Psoas muscle (tissue), 8 donors: ENCODE measurements at places on chromosomes 5 and 9. TPM values are rescaled to one million over a fixed set of nuclear protein-coding genes. Genes with fewer than 3 reads are reported as not detected.

Gene PDE6A
- total RNA-seq = 0.12 TPM

Gene CCL21
- total RNA-seq = 1.3 TPM

Gene SPINK6
- total RNA-seq = not detected

- H3K27ac ChIP-seq = no peak overlapping the region
- no peaks in the 10 kb centered on the region for H3K27me3 ChIP-seq
- DNase-seq = no peak
- H3K4me3 ChIP-seq = no peak overlapping the region
Measured at GRCh38 chr9:8825585-8826147, 1026.1 kb upstream of the DMAC1 start.

- DNase-seq = no peak
- H3K4me1 ChIP-seq = peaks cover 4% of the 10 kb centered on the region
- H3K27ac ChIP-seq = no peak overlapping the region
- H3K27me3 ChIP-seq = no peaks in the 10 kb centered on the region
- H3K36me3 ChIP-seq = no peaks in the 10 kb centered on the region
Measured at GRCh38 chr5:17203329-17204132, 13.9 kb upstream of the BASP1 start.

DNA sequence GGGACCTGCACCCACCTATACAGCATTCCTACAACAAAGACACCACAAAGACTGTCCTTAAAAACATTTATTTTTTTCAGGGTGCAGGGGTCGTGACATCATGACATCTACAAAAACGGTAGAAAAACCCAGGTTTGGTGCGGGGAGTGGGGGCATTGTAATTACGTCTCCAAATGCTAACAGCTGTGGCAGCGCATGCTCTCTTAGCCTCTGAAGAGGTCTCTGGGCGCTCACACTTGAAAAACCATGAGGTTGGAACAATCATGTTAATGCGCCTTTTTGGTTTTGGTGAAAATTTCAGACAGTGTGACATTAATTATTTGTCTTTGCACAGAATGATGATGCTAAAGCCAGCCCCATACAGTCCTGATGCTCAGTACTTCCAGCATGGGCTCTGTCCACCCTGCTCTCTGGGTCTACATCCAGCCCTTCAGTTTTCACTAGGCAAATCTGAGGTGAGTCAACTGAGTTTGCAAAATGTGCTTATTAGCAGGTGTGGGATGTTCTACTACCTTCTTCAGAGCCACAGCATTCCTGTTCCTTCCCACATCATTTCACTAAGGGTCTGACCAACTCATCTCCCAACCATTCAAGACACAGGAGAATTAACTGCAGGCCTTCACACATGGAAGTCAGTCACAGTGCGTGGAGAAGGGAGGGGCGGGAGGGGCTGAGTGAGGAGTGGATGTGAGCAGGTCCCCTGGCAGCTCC, 14.1 kb downstream of the ALDH1B1 start:
- no peak overlapping the region for H3K4me3 ChIP-seq
- H3K27ac ChIP-seq = no peak overlapping the region
- H3K36me3 ChIP-seq = no peaks in the 10 kb centered on the region
- no peaks in the 10 kb centered on the region for H3K4me1 ChIP-seq

GRCh38 chr9:136686794-136687711, at the start of gene AGPAT2:
TSS of gene AGPAT2 (minus strand) at chr9:136687457. CDS start at chr9:136687357, 100 bp downstream.
- peak within 1 kb of the TSS; percentile 93 for H3K27ac ChIP-seq
- peak; percentile 91 for DNase-seq
- peaks cover 38% of the 10 kb centered on the region for H3K4me1 ChIP-seq
- H3K36me3 ChIP-seq = no peaks in the 10 kb centered on the region

DNA sequence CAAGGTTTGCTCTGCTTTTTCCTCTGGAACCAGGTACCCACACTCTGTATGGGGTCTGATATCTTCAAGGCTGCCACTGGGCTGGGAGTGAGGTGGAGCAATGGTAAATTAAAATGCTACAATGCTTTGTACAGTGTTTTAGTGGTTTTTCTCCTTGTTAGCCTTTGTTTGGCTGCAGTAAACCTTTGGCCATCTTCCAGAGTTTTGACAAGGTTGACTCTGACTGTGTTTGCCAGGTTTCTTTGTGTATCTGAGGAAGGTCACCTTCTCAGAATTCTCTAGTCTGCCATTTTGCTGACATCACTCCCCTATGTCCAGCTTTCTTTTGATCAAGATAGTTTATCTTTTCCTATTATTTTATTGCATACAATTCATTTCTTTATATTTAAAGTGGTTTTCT, 11.2 kb downstream of the SPATA31D1 start:
- no peaks in the 10 kb centered on the region for H3K4me1 ChIP-seq
- no peak overlapping the region for H3K4me3 ChIP-seq
- no peaks in the 10 kb centered on the region for H3K27me3 ChIP-seq
- no peak for DNase-seq
- no peak overlapping the region for H3K27ac ChIP-seq

- no peaks in the 10 kb centered on the region for H3K4me1 ChIP-seq
- H3K4me3 ChIP-seq = no peak overlapping the region
- H3K27me3 ChIP-seq = no peaks in the 10 kb centered on the region
- no peak overlapping the region for H3K27ac ChIP-seq
Measured at GRCh38 chr9:91465420-91465819, 41.8 kb upstream of the NFIL3 start.
